Ovary (tissue), 10 donors: ENCODE measurements at places on chromosomes 5 and 9. TPM values are rescaled to one million over a fixed set of nuclear protein-coding genes. Genes with fewer than 3 reads are reported as not detected.

- DNase-seq = no peak
Measured at GRCh38 chr5:123209502-123210027, 120.5 kb downstream of the PRDM6 start.

- DNase-seq = no peak
Measured at GRCh38 chr5:154815684-154816247, 34.6 kb downstream of the FAXDC2 start.

GRCh38 chr5:130546211-130546610 lies 618.8 kb downstream of the HINT1 start:
- DNase-seq = no peak

Gene BSPRY
- 0.59 TPM for total RNA-seq

Gene PHF24
- total RNA-seq = 0.60 TPM

Gene MRPL50
- 15.2 TPM for total RNA-seq

Gene ZNF883
- total RNA-seq = 3.0 TPM

GRCh38 chr5:82320966-82321365 lies 42.8 kb upstream of the RPS23 start:
- DNase-seq = no peak

Gene C9orf153
- 0.68 TPM for total RNA-seq

Gene OR13C5
- not detected for total RNA-seq

- no peak for DNase-seq
Measured at GRCh38 chr5:78858364-78858763, 126.7 kb downstream of the ARSB start.

Gene GPR150
- total RNA-seq = 0.50 TPM

Gene CCDC171
- 5.6 TPM for total RNA-seq

DNA sequence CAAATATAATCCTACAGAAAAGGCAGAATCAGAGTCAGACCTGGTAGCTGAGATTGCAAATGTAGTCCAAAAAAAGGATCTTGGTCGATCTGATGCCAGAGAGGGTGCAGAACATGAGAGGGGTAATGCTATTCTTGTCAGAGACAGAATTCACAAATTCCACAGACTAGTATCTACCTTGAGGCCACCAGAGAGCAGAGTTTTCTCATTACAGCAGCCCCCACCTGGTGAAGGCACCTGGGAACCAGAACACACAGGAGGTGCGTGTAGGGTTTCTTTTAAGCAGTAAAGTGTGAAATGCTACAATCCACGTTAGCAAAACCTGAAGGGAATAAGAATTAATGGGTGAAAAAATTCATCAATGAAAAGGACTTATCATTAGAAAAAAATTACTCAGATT lies 145.8 kb downstream of the GIN1 start:
- no peak for DNase-seq

DNA sequence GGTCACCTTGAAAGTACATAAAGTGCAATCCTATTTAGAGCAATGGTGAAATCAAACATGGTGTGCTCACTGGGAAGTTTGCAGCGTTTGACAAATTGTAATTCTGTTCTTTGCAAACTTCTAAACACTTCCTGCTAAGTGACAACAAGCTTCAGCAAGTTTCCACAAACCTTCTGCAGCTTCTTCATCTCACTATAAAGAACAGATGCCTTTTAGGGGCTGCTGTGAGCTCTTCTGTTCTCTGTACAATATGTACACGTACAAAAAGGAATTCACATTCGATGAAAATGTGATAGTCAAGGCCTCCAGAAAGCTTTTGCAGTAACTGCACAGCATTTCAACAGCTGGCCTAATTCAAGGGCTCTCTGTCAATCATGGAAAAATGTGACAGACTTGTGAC lies 543.1 kb downstream of the CETN3 start:
- DNase-seq = no peak

Gene ANXA2R
- 2.7 TPM for total RNA-seq

DNA sequence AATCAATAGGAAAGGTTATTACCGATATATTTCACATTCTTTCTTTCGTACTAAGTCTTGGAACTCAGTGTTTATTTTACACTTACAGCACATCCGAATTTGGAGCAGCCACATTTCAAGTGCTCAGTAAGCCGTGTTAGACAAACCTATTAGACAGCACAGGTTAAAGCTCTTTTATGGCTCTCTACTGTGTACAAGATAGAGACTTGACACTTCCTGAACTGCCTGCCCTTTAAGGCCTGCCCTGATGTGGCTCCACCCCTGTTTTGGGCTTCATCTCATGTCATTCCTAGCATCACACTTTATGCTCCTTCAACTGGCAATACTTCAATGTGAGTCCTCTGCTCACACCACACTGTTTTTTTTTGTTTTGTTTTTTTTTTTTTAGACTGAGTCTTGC lies 23.5 kb upstream of the SUSD1 start:
- no peak for DNase-seq

DNA sequence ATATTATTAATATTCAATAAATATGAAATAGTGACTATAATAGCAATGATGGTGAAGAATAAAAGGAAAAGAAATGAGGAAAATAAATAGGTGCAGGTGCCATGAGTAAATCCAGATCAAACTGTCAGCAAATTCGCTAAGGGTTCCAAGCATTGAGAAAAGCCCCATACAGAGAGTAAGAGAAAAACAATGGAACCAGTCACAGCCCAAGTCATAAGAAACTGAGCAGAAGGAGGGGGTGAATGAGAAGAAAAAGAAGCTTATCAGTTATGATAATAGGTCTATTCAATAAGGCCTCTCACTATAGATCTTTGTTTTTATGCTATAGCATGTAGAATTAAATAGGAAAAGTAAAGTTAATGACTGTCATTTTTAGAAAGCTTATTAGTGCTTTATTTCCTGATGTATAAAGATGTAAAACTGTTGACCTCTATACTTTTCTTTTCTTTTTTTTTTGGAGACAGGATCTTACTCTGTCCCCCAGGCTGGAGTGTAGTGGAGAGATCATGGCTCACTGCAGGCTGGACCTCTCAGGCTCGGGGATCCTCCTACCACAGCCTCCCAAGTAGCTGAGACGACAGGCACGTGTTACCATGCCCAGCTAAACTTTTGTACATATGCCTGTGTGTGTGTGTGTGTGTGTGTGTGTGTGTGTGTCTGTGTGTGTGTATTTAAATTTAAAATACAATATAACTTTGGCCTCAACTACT lies 72.4 kb downstream of the FYB1 start:
- DNase-seq = no peak

- DNase-seq = no peak
Measured at GRCh38 chr9:14136047-14136635, 177.8 kb downstream of the NFIB start.

DNA sequence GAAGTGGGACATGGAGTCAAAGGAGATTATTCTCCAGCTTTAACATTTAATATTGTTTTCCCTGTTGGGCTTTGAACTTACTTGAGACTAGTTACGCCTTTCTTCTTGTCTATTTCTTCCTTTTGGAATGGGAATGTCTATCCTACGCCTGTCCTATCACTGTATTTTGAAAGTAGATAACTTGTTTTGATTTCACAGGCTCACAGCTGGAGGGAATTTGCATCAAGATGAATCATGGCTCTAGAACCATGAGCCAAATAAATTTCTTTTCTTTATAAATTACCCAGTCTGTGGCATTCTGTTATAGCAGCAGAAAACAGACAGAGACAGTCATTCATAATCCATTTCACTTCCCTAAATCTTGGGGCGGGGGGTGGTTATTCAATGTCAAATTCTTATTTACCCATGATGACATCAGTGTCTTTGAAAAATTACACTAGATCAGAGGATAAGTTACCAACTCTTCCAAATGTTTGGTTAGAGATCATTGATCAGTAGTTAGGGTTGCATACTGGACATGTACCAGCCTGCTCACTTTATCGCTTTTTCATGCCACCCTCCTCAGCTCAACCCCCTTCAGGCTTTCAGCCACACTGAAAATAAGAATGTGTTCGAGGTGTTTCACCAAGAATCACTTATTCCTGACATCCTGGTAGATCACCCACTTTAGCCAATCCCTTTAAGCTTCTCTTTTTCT lies 419.6 kb upstream of the PIK3R1 start:
- no peak for DNase-seq

Gene SCGB3A1
- total RNA-seq = not detected

DNA sequence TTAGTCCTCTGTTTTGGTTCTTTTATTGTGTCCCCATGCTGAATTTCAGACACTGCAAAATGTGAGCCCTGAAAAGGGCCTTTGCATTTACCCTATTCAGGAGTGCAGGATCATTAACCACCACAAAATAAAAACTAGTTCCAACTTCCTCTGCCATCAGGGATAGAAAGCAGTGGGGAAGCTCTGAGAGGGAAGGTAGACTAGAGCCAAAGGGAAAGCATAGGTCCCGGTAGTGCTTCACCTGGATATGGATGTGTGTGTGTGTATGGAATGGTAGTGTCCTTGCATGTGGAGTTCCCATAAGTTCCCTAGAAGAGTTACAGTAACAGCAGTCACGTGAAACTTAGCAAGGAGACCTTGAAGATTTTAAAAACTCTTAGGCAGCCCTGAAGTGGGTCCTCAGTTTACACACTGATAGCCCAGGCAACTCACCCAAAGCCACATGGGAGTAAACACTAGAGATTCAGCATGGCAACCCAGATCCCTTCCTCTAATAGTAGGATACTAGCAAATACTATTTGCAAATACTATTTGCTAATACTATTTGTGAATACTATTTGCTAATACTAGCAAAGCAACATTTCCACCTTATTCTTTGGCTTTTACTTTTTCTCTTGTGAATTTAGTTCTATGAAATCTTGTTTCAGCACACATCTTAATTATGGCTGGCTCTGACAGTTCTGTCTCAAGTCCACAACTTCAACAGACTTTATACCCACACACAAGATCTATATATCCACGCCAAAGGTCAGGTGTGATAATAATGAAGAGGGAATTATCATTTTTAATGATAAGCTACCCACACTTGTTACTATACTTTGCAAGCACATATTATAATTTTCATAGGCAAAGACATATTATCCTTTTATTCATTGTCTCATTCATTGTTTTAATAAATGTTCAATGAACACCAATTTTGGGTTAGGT lies 70.4 kb upstream of the IFNE start:
- DNase-seq = no peak

Gene CTNNA1
- 221 TPM for total RNA-seq

Gene GCNT1
- total RNA-seq = 5.9 TPM

GRCh38 chr5:78280261-78280660 lies 14.2 kb downstream of the AP3B1 start:
- no peak for DNase-seq

GRCh38 chr9:105141146-105141975 lies 103.1 kb upstream of the SLC44A1 start:
- DNase-seq = no peak

Gene FAT2
- 0.52 TPM for total RNA-seq

- no peak for DNase-seq
Measured at GRCh38 chr5:54220230-54221040, 89.9 kb downstream of the ARL15 start.

DNA sequence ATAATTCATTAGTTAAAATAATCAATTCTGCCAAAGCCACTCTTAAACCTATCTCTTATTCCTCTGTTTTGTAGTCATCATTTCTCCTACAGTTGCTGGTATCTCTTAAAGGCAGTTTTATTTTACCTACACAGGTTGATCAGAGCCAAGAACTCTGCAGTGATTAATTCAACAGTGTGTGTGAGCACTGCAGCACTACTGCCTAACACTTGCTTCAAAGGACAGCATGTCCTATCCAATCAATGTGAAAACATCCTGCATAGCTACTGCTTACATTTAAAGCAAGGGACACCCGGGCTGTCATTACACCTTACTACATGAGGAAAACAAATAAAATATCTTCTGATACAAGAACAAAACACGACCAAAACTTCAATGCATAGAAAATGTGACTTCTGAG lies 45.1 kb upstream of the HK3 start:
- no peak for DNase-seq

- no peak for DNase-seq
Measured at GRCh38 chr5:139226131-139226530, 28.0 kb upstream of the SIL1 start.

- DNase-seq = no peak
Measured at GRCh38 chr5:114387433-114387832, 25.6 kb downstream of the KCNN2 start.

Gene GALNT10
- 119 TPM for total RNA-seq

GRCh38 chr5:85017261-85017660 lies 632.6 kb upstream of the EDIL3 start:
- DNase-seq = no peak

- DNase-seq = no peak
Measured at GRCh38 chr5:181281077-181281983, 20.4 kb upstream of the TRIM52 start.

Gene HSPA9
- 147 TPM for total RNA-seq

Gene MARCHF3
- 3.6 TPM for total RNA-seq

DNA sequence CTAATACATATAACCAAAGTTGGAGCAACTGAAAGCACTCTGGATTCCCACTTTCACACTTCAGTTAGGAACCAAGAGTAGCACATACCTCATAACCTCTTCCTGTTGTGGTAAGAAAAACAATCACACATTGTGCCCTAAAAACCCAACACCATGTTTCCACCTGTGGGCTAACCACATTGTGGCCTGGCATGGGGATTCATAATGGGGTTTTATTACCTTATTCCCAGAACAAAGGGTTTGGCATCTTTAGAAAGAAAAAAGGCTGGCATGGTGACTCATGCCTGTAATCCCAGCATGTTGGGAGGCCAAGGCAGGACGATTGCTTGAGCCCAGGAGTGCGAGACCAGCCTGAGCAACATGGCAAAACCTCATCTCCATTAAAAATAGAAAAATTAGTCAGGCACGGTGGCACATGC lies 60.6 kb downstream of the HSD17B3 start:
- DNase-seq = no peak

DNA sequence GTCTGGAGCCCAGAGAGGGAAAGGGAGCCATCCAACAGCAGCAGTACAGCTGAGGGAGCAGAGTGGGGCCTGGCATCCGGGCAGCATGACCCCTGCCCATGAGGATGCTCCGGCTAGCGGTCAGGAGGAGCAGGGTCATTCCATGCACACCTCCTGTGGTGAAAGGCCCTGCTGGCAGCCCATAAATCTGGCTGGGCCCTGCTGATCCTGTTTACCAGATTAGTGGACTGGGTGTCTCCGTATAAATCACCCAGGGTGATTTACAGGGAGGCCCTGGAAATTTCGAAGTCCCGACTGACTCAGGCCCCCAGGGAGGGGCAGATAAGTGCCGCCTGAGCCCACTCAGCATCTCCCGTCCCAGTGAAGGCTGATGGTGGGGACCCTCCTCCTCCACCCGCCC lies 117.6 kb upstream of the HAND1 start:
- DNase-seq = no peak

Gene CCNO
- total RNA-seq = 0.97 TPM

Gene HDHD3
- 20.9 TPM for total RNA-seq

Gene ADGRD2
- not detected for total RNA-seq

Gene PCDHGB3
- 7.1 TPM for total RNA-seq

- DNase-seq = no peak
Measured at GRCh38 chr9:27703216-27703980, 130.1 kb upstream of the C9orf72 start.

GRCh38 chr5:38660194-38660668 lies 103.8 kb upstream of the LIFR start:
- no peak for DNase-seq

DNA sequence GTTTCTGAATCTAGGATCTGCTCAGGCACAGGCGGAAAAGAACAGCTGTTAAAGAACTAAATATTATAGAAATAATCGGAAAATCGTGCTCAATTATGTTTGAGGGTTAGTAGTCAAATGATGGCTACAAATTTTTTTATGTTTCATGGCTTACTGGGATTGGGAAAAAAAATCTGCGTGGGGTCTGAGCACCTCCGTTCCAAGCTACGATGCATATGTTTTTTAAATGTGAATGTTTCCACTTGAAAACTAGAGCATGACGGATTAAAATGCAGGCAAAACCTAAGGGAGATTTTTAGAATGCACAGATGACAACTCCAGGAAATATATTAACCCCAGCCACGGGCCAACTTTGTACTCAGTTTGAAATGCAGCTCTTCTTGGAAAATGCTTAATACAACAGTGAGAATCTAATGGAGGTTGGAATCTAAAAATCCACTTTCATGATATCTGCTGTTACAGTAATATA lies 5.3 kb downstream of the OTP start:
- no peak for DNase-seq

Gene SHISAL2B
- not detected for total RNA-seq
